ENCODE measurements at places on chromosomes 6 and 20.

DNA sequence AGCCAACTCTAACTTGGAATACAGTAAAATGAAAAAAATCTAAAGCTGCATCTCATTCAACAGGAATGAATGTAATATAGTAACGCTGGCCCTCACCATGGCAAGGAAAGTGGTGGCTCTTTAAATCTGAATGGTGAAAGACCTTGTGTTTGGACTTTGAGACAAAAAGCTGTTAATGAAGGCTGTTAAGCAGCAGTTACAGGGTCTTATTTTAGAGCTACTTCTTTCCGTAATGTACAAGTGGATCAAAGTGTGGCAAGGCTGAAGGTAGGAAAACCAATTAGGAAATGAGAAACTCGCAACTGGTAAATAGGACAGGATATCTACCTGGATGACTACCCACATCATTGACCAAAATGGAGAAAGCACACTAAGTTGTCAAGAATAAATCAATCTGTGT, 11.6 kb upstream of the TRIM39 start:
- no peak for DNase-seq

GRCh38 chr6:88449770-88450169, 283.6 kb upstream of the CNR1 start:
- no peak for DNase-seq

DNA sequence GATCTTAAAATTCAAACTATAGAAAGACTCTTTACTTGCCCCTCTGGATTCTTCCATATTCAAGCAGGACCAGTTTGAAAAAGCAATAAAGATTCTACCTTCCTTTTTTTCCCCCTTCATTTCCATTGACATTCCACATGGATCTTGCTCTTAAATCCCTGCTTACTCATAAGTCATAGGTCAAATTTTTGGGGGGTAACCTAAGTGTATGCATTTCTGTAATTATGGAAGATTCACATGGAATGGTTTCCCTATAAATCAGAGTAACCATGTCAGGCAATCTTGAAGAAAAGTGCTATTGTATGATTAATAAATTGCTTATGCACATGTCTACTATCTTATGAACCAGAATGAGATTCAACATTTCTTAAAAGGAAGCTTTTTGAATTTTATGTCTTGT, 551.0 kb downstream of the HAO1 start:
- DNase-seq = no peak

GRCh38 chr20:21141825-21142224, 15.9 kb downstream of the KIZ start:
- DNase-seq = no peak

DNA sequence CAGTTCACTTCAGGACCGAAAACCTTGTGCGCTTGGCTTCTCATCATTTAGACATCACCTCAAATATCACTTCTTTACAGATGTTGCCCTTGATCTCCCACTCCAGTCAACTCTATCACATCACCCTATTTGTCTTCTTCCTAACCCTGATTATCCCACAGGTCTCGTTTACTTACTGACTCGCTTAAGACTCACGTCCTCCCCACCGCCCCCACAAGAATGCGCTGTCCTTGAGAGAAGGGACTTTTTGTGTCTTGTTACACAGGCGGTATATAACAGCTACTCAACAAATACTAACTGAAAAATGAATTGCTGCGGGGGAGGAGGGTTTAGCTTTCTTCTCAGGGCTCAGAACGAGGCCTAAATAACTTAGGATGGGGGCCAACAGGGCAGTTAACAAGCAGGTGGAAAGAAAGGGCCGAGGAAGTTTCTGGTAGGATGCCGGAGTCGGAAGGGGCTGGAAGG, 527 bp downstream of the TOMM34 start:
- DNase-seq = no peak

GRCh38 chr6:79079561-79080041, 1.5 kb upstream of the PHIP start:
- DNase-seq = no peak

DNA sequence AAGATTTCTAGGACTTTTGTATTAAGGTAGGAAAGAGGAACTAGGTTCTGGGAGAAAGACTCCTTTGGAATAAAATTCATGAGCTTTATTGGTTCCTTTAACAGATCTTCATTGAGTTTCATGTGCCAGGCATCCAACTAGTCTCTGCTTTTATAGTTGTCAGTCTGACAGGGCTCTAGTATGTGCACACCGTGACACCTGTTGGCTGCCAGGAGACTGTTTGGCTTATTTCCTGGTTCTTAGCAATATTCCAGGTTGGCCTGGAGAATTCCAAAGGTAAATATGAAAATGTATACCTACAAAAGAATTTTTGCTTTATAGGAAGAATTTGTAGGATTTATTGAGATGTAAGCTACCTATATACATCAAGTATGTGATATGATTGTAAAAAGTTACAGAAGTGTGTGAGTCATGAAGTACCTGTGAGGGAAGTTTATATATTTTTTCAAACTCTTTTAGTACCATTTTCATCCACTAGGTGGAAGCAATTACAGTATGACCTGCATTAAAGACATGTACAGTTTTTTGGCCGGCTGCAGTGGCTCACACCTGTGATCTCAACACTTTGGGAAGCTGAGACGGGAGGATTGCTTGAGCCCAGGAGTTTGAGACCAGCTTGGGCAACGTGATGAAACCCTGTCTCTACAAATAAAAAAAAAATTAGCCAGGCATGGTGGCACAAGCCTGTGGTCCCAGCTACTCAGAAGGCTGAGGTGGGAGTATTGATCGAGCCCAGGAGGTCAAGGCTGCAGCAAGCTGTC, 35.2 kb downstream of the NDUFAF5 start:
- DNase-seq = peak; percentile 6

GRCh38 chr20:48384147-48384818, 443.5 kb downstream of the PREX1 start:
- DNase-seq = peak; percentile 44

GRCh38 chr6:27135087-27135657, 112.3 kb upstream of the PRSS16 start:
- DNase-seq = no peak

DNA sequence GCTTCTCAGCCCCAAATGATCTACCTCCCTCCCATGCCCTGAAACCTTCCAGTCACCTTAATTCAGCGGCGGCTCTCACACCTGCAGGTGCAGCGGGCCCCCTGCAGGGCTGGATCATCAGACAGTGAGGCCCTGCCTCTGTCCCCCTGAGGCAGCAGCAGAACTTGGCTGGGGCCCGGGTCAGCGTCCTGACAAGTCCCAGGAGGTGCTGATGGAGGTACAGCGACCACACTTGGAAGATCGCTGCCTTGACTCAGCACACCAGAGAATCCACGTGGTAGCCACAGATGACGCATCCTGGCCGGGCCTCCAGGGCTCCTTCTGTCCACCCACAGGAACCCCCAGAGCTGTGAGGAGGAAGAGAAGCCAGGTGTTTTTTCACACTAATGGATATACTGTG, 116.4 kb upstream of the THBS2 start:
- DNase-seq = no peak

- DNase-seq = no peak
Measured at GRCh38 chr20:41621421-41621820, 3.2 kb upstream of the CHD6 start.

GRCh38 chr6:961407-961960, 268.5 kb upstream of the EXOC2 start:
- DNase-seq = no peak

- no peak for DNase-seq
Measured at GRCh38 chr6:24492475-24492874, 2.3 kb upstream of the ALDH5A1 start.

DNA sequence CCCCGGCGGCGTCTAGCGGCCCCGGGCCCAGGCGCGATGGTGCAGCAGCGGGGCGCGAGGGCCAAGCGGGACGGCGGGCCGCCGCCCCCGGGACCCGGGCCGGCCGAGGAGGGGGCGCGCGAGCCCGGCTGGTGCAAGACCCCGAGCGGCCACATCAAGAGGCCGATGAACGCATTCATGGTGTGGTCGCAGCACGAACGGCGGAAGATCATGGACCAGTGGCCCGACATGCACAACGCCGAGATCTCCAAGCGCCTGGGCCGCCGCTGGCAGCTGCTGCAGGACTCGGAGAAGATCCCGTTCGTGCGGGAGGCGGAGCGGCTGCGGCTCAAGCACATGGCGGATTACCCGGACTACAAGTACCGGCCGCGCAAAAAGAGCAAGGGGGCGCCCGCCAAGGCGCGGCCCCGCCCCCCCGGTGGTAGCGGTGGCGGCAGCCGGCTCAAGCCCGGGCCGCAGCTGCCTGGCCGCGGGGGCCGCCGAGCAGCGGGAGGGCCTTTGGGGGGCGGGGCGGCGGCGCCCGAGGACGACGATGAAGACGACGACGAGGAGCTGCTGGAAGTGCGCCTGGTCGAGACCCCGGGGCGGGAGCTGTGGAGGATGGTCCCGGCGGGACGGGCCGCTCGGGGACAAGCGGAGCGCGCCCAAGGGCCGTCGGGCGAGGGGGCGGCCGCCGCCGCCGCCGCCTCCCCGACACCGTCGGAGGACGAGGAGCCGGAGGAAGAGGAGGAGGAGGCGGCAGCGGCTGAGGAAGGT, 715 bp downstream of the SOX12 start:
- peak; percentile 84 for DNase-seq

GRCh38 chr20:16025084-16025483, 548.2 kb downstream of the KIF16B start:
- no peak for DNase-seq

- DNase-seq = no peak
Measured at GRCh38 chr6:126633373-126633772, 293.5 kb downstream of the CENPW start.

- DNase-seq = no peak
Measured at GRCh38 chr6:35177157-35177556, 36.0 kb upstream of the TCP11 start.

- DNase-seq = no peak
Measured at GRCh38 chr6:72835749-72836148, 213.9 kb downstream of the KCNQ5 start.

GRCh38 chr6:31723245-31723979, at the start of gene MPIG6B:
TSS of gene MPIG6B (plus strand) at chr6:31723373. CDS start at chr6:31723384, 11 bp downstream.
- no peak for DNase-seq

- no peak for DNase-seq
Measured at GRCh38 chr6:130500693-130501092, 134.9 kb downstream of the TMEM200A start.

DNA sequence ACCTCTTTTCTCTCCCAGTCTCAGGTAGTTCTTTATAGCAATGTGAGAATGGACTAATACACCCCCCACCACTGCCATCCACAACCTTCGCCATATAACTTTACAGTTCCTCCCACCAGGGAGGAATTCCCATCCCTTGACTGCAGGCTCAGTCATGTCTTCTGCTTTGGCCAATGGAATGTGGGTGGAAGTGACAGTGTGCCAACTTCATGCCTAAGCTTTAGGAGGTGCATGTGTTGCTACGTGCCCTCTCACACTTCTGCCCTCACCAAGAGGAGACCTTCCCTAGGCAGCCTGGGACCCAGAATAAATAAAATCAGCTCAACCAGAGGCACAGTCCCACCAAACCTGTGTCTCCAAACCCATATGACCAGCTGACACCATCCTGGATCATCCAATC, 33.0 kb upstream of the LRRN4 start:
- no peak for DNase-seq

DNA sequence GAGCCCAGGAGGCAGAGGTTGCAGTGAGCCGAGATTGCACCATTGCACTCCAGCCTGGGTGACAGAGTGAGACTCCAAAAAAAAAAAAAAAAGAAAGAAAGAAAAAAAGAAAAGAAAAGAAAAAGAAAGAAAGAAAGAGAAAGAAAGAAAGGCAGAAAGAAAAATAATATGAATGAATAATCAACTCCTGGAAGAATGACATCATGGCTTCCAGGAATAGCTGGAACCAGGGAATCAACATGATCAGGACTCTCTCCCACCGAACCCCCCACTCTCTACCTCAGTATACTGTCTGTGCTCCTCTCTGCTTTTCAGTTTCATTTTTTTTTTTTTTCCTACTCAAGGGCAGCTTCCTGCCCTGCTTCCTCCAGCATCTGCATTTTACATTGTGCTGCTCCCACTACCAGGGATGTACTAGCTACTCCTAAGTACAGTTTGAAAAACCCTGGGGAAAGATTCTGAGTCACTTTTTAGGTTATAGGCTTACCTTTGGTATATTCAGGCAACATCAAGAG, 19.7 kb upstream of the MTCL3 start:
- no peak for DNase-seq

- no peak for DNase-seq
Measured at GRCh38 chr20:49868964-49869363, 46.4 kb downstream of the SPATA2 start.

DNA sequence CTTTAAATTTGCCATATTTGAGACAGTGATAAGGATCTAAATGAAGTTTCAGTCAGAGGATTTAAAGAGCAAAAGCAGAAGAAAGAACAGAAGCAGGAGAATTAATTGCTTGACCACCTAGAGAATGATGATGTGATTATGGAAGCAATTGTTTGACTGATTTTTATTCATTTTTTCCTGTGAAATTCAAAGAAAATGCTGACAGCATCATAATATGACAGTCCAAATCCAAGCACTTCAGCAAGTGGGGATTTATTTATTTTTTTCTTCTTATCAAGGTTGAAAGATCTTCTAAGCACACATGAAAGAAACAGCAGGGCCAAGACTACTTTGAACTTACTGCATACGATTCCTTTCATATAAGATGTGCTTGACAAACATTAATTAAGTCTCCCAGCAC, 125.2 kb downstream of the BMP2 start:
- DNase-seq = no peak

- DNase-seq = no peak
Measured at GRCh38 chr6:81169166-81169565, 583.3 kb downstream of the TENT5A start.

GRCh38 chr6:43292341-43292740, 5.7 kb upstream of the SLC22A7 start:
- no peak for DNase-seq

DNA sequence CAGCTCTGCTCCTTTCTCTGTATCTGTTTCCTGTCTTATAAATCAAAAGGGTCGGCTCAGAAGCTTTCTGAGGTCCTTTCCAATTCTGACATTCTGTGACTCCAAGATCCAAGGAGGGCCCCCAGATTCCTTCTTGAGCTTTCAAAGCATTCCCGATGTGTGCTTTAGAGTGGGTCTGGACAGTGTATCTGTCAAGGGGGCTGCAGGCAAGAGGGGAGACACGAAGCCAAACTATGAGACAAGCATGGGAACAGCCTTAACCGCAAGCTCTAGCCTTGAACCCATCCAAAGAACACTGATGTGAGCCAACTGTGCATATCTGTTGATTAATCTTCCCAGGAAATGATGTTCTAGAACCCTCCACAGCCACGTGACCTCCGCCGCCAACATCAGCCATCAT, 73.8 kb downstream of the TSHZ2 start:
- DNase-seq = no peak

GRCh38 chr6:141265756-141266623, 866.7 kb upstream of the GJE1 start:
- DNase-seq = no peak
